Heart right ventricle (tissue), 16 donors: ENCODE measurements at places on chromosomes 6 and 20. TPM values are rescaled to one million over a fixed set of nuclear protein-coding genes. Genes with fewer than 3 reads are reported as not detected.

DNA sequence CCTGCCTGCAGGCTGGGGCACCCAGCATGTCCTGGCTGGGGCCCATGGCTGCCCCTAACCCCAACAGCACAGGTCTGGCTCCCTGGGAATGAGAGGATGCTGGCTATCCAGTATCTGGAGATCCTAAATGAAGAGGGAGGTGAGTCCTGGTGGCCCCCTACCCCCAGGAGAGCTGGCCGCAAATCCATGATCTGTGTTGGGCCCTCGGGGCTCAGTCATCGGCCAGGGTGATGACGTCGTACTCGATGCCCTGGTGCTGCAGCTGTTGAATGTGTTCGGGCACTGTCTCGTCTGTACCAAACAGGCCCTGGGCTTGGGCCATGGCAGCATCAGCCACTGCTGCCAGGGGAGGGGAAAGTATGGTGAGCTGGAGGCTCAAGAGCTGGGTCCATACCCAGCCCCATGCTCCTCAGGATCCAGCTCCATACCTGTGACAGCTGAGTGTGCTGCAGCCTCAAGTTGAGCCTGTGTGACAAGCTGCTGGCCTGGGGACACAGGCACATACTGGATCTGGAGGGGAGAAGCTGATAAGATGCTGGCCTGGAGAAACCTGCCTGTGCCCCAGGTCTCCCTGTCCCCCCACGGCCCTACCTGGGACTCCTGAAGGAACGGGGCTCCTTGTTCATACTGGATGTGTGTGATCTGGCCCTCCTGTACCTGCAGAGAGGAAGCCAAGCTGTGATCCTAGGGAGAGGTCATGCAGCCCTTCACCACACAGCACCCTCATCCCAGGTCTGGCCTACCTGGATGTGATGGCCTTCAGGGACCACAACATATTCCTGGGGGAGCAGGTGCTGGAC is 14.5 kb downstream of the PCIF1 start:
- DNase-seq: peak; percentile 11

DNA sequence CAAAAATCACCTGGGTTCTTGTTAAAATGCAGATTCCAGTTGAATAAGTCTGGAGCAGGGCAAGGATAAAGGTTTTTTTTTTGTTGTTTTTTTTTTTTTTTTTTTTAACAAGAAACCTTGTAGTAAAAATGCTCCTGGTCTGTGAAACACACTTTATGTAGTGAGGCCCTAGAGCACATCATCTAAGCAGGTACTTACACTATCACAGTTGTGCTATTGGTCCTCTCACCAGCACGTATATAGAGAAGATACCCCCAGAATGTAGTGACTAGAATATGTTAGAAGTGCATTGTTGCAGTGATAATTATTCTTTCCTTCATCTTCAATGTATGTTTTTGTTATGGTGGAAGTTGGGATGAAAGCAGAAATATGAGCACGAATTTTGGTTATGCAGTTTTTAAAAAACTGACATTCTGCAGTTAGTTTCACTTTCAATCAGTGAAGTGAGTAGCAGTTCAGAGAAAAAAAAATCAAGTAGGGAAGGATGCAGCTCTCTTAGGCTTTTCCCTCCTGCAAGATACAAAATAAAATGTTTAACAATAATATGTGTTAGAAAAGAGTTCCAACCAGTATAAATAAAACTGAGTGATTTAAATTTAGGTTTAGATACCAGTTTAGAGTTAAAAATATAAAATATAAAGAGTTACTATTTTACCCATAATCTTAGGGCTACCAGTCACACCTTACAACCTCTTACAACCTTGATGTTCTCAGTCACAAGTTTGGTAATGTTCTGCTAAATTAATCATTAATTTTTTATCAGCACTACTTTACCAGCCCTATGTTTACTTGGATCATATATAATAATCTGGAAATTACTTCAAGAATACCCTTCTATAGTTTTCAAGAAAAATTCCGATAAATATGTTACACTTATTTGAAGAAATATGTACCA is 9.2 kb upstream of the DEFB113 start:
- no peak for DNase-seq

GRCh38 chr20:8946036-8946940 is 122.6 kb upstream of the PLCB4 start:
- DNase-seq: no peak

DNA sequence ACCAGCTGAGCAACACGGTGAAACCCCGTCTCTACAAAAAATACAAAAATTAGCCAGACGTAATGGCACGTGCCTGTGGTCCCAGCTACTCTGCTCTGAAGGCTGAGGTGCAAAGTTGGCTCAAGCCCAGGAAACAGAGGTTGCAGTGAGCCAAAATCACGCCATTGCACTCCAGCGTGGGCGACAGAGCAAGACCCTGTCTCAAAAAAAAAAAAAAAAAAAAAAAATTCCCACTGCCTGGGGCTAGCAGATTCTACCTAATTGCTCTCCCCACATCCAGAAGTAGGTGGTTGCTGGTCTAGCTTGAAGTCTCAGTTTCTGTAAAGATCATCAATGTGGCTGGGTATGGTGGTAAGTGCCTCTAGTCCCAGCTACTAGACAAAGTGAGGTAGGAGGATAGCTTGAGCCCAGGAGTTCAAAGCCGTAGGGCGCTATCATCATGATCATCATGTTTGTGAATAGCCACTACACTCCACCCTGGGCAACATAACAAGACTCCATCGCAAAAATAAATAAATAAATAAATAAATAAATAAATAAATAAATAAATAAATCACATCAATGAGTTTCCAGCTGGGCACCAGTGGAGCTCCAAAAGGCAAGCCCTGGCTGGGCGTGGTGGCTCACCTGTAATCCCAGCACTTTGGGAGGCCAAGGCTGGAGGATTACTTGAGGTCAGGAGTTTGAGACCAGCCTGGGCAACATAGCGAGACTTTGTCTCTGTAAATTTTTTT is 6.3 kb upstream of the AP5S1 start:
- no peak for DNase-seq

- peak; percentile 60 for DNase-seq
Observed at GRCh38 chr6:34462551-34462971, 3.3 kb upstream of the PACSIN1 start.

GRCh38 chr6:106413722-106414121 is 53.2 kb downstream of the CRYBG1 start:
- no peak for DNase-seq

GRCh38 chr20:34322267-34323105 is 19.3 kb upstream of the AHCY start:
- DNase-seq: no peak

GRCh38 chr6:79878142-79878748 is 69.1 kb downstream of the ELOVL4 start:
- DNase-seq: peak; percentile 46

DNA sequence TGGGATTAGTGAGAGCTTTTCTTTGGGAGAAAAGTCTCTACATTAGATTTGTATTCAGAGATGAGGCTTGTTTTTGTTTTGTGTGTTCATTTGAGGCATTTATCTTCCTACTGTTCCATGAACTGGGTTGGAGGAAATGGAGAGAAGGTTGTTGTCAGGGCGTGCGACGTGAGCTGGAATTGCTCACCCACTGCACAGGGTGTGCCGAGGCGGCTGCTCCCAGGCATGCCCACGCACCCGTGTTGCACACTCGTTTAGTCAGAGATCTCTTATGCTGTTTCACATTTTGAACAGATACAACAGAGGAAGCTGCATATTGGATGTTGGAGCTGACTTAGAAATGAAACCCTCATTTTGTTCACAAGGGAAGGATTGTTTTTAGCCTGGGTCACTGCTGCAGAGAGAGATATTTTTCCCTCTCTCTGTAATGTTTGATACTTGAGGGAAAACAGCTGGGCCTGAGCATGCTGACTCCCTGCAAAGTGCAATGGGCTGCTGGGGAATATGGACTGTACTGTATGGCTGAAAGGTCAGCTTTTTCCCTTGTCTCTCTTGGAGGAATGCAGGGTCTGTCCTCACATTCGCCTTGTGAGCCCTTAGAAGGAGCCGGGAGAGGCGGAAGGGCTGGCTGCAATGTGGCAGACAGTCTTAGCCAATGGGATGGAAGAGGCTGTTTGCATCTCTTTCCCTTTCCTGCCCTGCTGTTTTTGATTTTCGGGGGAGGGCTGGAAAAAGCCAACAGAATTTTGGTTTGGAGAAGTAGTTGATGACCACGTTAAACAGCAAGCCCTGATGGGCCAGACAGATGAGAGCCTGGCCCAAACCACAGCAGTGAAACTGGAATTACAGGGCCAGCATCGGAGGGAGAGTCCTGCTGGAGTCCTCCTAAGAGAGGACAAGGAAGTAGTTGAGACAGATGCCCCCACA is 170.8 kb downstream of the SASH1 start:
- DNase-seq: peak; percentile 44

GRCh38 chr6:160349814-160350350 is 1.7 kb downstream of the SLC22A3 start:
- no peak for DNase-seq

DNA sequence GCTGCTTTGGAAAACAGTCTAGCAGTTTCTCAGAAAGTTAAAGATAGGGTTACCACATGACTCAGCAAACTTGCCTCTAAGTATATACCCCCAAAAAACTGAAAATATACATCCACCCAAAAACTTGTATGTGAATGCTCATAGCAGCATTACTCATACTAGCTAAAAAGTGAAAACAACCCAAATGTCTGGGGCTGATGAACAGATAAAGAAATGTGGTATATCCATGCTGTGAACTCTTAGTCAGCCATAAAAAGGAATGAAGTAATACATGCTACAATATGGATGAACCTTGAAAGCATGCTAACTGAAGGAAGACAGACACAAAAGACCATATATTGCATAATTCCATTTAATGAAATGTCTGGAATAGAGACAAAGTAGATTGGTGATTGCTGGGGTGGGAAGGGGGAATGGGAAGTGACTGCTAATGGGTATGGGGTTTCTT is 79.9 kb upstream of the GLP1R start:
- no peak for DNase-seq

- DNase-seq: no peak
Observed at GRCh38 chr6:10391799-10392198, 23.1 kb downstream of the TFAP2A start.

- no peak for DNase-seq
Observed at GRCh38 chr20:396619-397431, 11.3 kb upstream of the RBCK1 start.

GRCh38 chr6:147712841-147713240 is 204.4 kb downstream of the SAMD5 start:
- no peak for DNase-seq

GRCh38 chr20:62019881-62020492 is 45.7 kb downstream of the TAF4 start:
- DNase-seq: peak; percentile 73

DNA sequence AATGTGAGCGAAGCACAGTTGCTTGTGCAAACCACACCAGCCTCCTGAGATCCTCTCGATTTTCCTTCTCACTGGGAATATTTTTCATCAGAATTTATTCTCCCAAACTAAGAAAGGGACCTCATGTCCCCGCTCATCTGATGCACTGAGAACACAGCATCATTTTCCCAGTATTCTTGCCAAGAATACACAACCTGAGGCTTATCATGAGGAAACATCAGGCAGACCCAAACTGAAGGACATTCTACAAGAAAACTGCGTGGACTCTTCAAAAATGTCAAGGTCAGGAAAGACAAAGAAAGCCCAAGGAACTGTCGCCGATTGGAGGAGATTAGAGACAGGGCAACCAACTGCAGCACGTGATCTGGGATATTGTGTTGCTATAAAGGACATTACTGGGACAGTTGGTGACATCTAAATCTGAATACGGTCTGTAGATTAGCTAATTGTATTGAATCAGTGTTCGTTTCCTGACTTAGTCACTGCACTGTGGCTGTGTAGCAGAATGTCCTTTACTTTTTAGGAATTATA is 72.3 kb downstream of the SNX5 start:
- DNase-seq: no peak

GRCh38 chr6:363291-363690 is 28.3 kb upstream of the IRF4 start:
- no peak for DNase-seq

DNA sequence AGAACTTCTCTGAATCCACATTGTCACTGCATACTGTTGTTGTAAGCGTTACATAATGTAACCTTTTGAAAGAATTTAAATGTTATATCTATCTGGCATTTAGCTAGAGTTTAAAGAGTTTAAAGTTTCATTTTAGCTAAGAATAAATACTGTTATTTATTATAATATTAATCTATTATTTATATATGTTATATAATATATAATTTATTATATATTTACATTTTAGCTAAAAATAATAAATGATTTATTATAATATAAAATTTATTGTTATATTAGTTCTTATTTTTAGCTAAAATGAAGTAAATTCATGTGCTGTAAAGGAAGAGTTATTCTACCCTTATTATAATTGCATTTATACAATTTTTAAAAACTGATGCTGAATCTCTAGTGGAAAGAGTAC is 255.4 kb upstream of the QKI start:
- DNase-seq: no peak

DNA sequence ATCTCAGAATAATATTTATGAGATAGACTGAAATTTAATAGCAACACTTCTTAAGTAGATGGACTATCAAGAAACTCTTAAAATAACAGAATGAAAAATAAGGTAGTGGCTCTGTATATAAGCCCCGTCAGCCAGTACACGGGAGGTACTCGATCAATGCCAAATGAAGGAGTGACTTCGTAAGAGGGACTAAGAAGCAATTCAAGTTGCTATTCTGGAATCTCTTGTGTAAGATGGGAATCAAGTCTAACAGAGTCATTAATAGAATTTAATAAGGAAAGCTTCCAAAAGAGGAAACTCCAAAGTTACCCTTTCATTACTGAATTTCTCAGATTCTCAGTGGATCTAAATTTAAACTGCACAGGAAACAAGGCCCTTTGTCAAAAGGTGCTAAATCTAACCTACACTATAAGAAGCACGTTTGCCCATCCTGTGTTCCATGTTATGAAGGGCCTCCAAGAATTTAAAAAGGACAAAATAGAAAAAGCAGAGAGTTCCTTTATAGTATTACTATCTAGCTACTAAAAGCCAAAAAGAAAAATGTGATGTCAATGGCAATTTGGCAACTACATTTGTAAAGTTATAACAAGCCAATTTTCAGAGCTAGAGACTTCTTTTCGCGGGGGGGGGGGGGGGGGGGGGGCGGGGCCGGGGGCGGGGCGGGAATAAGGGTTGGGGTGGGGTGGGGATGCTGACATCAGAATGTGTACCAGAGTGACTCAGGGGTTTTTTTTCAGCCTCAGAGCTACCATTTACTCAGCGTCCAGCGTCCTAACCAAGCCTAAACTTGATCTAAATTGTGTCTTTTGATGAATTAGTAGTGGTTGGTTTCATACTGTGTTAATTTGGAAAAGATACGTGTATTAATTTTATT is 200.6 kb downstream of the GMPR start:
- peak; percentile 25 for DNase-seq

- no peak for DNase-seq
Observed at GRCh38 chr6:20939161-20939775, 405.0 kb downstream of the CDKAL1 start.

The DUSP15 gene
- total RNA-seq: 2.4 TPM

The KCNK5 gene
- 0.25 TPM for total RNA-seq

The PDSS2 gene
- total RNA-seq: 21.4 TPM

The EYA4 gene
- total RNA-seq: 14.4 TPM

The HSPA12B gene
- 26.5 TPM for total RNA-seq

The SNAP25 gene
- total RNA-seq: not detected

The SLC17A4 gene
- not detected for total RNA-seq

The SLA2 gene
- total RNA-seq: 0.21 TPM

The RBBP8NL gene
- not detected for total RNA-seq
